ENCODE measurements at places on chromosomes 4 and X.

GRCh38 chrX:93422693-93423092 lies 250.7 kb downstream of the NAP1L3 start:
- peak; percentile 9 for DNase-seq

DNA sequence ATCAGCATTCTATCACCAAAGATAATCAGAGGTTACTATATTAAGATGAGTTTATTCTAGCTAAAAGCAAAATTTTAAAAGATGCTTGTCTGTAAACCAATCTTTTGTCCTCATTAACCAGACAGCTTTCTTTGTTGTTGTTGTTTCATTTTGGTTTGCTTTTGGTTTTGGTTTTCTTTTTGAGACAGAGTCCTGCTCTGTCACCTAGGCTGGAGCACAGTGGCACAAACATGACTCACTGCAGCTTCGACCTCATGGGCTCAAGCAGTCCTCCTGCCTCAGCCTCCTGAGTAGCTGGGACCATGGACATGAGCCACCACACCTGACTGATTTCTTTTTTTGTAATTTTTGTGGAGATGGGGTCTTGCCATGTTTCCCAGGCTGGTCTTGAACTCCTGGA lies 102.9 kb downstream of the COX18 start:
- no peak for DNase-seq

GRCh38 chrX:576904-577560 lies 53.6 kb upstream of the SHOX start:
- no peak for DNase-seq

DNA sequence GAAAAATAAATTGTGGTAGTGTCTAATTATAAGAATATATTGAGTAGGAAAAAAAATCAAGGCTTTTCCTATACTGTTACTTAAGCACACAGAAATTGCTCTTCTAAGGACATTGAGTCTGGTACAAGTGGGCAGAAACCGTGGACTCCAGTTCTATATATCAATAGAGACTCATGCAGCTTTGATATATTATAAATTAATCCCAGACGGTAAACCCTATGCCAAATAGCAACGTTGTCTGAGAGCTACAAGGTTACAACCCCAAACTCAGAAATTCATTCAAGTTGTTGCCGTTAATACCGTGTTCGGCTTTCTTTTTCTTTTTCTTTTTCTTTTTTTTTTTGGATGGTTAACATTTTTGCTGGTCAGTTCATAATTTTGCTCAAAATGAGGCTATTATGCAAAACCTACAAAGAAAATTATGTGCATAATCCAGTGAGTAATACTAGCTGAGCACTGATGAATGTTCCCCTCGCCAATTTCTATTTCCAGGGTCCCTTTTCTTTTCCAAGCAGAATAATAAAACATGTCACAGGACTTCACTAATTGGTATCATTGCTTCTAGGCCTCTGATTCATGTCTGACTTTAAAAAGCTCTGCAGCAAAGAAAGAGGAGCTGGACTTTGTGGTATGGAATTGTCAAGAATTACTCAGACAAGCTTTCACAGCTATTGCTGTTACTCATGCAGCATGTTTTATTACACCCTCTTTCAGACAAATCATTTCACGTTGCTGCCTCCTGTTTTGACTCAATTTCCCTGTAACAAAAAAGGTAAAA lies 737.7 kb downstream of the NLGN4X start:
- no peak for DNase-seq

- no peak for DNase-seq
Measured at GRCh38 chr4:141127884-141128283, 5.4 kb downstream of the RNF150 start.

- DNase-seq = no peak
Measured at GRCh38 chr4:5511791-5512190, 196.6 kb downstream of the EVC2 start.

DNA sequence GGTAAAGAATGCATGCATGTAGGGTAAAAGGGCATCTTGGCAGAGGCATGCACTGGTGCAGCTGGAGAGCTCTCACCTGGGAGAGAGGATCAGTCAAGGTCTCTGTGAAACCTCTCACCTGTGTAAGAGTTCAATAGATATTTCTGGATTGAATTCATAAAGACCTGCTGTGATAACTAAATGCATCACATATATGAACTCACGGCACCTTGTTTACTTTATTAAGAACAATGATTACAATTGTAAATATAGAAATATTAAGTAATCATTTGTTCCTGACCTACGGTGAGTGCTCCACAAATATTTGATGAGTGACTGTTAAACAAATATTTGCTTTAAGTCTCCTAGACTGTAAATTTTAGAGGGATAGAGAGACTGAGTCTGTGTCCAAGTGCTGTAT lies 85.9 kb upstream of the PAQR3 start:
- DNase-seq = peak; percentile 64

DNA sequence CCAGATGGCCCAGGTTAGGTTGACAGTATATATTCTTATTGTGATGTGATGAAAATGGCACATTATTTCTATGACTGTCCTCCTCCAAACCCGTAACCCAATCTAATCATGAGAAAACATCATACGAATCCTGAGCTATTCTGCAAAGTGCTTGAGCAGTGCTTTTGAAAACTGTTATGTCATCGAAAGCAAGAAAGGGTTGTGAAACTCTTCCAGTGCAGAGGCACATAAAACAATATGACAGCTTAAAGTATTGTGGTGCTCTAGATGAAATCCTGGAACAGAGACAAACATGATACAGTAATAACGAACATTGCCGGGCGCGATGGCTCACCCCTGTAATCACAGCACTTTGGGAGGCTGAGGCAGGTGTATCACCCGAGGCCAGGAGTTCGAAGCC lies 1648.0 kb downstream of the STIM2 start:
- no peak for DNase-seq

DNA sequence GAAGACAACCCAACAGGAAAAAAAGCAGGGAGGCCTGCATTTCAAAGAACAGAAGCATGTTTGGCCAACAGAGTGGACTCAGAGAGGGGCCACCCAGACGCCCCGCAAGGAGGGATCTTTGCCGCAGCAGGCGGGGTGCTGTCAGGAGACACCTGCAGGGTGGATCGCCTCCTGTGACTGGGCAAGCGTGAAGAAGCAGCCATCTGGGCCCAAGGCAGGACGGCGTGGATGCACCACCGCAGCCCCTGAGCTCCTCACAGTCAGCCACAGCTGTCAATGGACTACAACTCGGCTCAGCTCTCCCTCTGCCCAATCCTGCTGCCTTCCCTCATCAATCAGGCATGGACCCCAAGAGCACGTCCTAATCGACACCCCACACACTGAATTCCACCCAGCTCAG lies 32.0 kb upstream of the MAN2B2 start:
- peak; percentile 62 for DNase-seq

GRCh38 chr4:69517674-69518073 lies 22.0 kb upstream of the UGT2B4 start:
- no peak for DNase-seq
